ENCODE measurements at places on chromosomes 11 and 22.

DNA sequence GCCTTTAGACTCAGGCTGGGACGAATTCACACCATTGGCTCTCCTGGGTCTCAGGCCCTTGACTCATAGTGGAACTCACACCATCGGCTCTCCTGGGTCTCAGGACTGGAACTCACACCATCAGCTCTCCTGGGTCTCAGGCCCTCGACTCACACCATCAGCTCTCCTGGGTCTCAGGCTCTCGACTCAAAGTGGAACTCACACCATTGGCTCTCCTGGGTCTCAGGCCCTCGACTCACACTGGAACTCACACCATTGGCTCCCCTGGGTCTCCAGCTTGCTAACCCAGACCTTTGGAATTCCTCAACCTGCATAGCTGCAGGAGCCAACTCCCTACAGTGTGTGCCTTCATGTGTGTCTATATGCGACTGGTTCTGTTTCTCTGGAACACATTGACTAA lies 56.7 kb downstream of the SHISAL1 start:
- DNase-seq: no peak

GRCh38 chr22:21098099-21098671 lies 52.4 kb downstream of the LRRC74B start:
- no peak for DNase-seq

GRCh38 chr22:37638391-37639069 lies 939 bp upstream of the SH3BP1 start:
- DNase-seq: peak; percentile 36

DNA sequence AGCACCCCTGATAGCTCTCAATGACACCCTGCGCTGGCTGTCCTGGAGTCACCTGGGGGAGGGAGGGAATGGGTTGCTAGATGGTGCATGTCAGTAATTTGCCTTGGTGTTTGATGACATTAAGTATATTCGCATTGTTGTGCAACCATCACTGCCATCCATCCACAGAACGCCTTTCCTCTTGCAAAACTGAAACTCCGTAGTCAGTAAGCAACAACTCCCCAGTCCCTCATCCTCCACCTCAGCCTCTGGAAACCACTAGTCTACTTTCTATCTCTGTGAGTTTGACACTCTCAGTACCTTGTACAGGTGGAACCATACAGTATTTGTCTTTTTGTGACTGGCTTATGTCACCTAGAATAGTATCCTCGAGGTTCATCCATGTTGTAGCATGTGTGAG lies 62.6 kb downstream of the PKNOX2 start:
- DNase-seq: no peak

DNA sequence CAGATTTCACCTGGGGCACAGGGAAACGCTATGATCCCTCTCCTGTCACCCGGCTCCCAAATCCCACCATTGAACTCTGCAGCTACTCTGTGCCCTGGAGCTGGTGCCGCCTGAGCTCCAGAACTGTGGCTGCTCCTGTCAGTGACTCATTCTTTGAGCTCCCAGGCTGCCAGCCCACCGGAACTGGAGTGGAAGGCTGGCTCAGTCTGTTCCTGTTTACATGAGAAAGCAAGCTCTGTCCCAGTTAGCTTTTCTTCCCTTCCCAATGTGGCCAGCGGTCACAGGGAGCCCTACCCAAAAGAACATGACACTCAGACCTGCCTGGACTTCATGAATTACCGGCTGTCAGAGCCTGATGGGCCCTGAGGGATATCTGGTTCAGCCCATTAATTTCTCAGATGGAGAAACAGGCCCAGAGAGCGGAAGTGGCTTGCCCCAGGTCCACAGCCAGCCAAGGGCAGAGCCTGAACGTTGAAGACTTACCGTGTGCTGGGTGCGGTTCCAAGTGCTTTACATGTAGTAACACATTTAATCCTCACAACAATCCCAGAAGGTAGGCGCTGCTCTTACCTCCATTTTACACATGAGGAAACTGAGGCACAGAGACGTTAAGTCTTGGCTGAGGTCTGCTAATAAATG lies 23.8 kb upstream of the IGSF22 start:
- no peak for DNase-seq

All from CD4-positive, alpha-beta T cell treated with Interleukin-1 beta for 1 hour (primary cell).